ENCODE measurements at places on chromosomes 7 and 10.

GRCh38 chr10:96025566-96025965 lies 17.8 kb upstream of the CCNJ start:
- DNase-seq: no peak

- DNase-seq: no peak
Measured at GRCh38 chr10:98910048-98910447, 325.6 kb downstream of the HPSE2 start.

DNA sequence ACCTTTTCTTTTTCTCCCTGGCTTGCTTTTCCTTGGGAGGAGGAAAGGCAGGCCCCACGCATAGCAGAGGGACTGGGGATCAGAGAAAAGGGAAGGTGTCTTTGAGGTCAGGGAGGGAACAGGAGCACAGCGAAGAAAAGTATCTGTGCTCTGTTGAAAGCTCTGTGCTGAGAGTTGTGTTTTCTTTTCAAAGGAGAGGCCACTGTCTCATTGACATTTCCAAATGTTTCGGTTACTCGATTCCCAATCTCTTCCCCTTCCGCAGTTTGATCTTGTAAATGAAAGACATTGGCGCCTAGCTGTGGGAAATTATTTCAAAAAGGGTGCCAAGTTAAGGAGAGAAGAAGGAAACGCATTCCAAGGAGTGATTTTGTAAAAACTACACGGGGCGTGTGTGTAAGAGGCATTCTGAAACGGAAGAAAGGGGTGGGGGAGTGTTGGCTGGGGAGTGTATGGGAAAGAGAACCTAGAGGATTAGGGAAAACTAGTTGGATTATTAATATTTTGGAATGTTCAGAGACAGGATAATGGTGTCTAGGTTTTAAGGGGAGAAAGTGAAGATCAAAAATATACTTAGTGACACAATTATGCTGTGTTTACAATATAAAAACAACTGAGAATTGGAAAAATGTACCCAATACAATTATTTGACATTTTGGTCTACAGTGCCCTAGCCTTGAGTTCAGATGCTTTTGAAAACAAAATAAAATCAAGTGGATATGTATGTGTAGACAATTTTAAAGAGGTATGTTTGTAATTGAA lies 708 bp downstream of the KLHDC10 start:
- no peak for DNase-seq

- no peak for DNase-seq
Measured at GRCh38 chr7:39100270-39100669, 122.6 kb downstream of the POU6F2 start.

DNA sequence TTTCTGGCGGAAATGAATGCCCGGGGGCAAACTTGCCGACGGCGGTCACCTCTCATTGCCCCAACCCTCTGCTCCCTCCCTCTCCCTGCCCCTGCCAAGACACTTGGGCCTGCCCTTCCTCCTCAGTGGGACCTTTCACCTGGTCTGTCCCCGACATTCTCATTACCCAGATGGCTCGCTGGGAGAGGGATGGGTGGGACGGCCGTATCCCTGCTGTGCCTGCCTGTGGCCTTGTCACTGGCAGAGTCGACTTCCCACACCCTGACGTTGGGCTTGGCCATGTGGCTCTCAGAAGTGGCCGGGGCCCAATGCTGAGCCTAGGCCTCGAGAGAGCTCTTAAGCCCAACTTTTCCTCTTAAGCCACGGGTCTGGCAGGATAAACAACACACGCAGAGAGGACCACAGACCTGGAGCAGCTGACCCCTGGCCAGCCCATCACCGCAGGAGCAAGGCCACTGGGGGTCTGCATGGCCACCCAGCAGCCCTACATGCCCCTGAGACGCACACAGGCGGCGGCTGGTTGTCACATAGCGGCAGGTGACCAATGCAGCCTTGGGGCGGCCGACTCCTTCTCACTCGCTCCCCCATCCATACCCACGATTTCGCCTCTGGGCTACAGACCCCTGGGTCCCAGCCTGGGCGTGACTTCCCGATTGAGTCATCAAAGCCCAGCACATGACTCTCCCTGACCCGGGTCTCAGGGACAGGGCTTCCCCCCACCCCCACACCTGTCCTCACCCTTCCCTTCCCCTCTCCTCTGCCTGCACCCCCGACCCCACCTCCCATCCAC lies 40.1 kb downstream of the SLC29A4 start:
- DNase-seq: no peak

DNA sequence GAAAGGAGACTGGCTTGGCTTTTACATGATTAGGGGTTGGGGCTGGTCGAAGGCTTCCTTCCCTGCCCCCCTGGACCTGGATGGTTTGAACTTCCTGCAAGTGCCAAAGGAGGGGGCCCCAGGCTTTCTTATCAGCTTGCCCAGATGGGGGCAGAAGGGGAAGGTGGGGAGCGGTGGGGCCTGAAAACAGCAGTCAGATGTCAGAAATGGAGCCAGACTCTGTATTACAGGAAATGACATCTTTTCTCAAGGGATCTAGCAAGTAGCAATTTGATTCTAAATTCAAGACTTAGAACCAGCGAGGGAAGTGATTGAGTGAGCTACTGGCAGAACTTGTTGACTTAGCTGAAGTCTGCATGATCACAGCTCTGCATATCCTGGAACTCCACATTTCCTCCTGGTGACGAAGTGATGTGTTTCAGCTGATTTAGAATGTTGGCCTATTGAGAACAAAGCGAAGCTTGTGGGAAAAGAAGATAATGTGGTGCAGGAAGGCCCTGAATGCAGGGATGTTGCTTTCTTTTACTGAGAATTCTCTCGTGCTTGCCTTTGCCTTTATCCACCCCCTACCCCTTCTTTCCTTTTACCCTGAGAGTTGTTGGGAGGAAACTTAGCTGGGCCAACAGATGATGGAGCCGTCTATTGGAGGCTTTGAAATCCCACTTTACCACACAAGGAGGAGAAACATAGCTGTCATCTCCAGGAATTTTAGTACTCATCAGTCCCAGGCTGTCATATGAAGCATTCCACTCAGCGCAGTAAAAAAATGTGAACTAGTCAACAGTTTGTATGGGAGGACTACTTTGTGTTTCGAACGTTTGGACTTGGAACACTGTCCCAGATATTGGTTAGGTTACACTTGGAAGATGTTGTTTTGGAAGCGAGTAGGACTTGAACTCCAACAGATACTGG lies 43.2 kb downstream of the CCNY start:
- no peak for DNase-seq

GRCh38 chr7:142478479-142479220 lies 220.8 kb upstream of the PRSS58 start:
- DNase-seq: no peak

DNA sequence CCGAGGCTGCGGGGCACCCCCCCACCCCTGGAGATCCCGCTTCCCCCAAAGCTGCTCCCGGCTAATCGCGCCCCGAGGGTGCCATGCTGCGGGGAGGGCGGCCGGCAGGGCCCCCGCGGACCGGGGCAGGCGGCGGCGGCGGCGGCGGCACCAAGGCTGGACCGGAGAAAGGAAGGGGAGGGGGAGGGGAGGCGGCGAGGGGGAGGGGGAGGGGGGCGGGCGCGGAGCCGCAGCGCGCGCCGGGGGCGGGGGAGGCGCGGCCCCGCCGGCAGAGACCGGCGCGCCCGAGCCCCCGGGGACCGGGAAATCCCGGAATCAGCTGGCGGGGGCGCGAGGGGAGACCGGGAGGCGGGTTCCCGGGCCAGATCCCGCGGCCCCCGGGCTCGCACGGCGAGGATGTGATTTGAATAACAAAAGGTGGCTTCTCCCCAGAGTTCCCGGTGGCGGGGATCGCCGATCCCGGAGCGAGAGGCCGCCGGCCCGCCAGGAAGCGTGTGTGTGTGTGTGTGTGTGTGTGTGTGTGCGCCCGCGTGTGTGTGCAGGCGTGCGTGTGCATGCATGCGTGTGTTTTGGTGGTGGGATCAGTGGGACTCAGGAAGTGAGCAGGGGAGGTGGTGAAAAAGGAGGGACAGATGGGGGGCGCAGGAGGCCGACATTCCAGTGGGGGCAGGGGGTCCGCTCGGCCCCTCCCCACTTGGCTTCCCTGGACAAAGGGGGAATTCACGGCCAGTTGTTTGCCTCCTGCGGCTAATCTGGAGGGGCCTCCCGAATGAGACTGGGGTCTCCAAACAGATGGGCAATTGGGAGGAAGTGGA lies 99.5 kb downstream of the HIP1 start:
- peak; percentile 3 for DNase-seq

DNA sequence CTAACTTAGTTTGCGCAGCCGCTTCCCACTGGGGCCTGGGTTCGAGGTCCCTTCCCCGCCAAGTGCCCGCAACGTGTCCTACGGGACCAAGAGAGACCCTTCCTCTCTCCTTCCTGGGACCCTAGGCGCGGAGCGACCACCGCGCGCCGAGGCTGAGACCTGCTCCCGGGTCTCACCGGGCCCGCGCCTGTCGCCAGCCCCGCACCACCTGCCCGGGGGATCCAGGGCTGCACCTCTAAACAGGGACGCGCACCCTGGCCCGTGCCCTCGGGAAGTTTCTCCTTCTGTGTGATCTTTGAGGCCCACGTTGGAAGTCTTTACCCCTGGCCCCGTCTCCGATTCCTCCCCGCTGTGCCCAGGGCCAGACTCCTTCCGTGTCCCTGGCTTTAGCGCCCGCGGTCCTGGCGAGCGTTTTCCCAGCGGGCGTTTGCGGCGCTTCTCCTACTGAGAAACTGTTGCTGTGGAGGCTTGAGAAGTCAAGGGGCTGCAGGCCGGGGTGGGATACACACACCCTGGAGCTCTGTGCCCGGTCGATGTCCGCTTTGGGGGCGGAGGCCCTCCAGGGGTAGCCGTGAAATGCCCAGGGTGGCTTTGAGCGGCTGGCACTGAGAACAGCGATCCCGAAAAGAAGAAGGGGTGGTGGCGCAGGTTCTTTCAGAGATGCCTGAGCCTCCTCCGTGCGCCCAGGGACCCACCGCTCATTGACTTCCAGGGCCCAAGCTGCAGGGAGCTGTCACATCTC lies 575 bp downstream of the PLPP4 start:
- DNase-seq: no peak

GRCh38 chr10:21689881-21690280 lies 155.8 kb downstream of the MLLT10 start:
- DNase-seq: no peak

GRCh38 chr10:30763918-30764317 lies 134.4 kb upstream of the LYZL2 start:
- DNase-seq: no peak

DNA sequence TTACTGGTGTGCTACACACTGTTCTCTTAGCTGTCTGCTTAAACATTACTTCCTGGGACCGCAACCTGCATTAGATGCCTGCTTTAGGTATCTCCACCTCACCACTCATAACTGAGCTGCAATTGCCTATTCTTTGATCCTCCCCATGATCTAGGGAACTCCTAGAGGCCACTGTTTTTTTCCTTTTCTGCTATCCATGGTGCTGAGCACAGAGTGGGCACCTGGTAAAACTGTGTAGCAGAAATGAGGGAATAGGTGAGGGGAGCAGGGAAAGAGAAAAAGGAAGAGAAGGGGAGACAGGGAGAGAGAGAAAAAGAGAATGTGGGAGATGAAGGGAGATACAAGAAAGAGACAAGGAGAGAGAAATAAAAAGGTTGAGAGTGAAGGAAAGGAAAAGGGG lies 434.9 kb downstream of the ADRA2A start:
- DNase-seq: no peak

- DNase-seq: no peak
Measured at GRCh38 chr7:99767662-99768061, 16.3 kb downstream of the CYP3A4 start.

- no peak for DNase-seq
Measured at GRCh38 chr10:126380352-126381076, 7.8 kb downstream of the ADAM12 start.

DNA sequence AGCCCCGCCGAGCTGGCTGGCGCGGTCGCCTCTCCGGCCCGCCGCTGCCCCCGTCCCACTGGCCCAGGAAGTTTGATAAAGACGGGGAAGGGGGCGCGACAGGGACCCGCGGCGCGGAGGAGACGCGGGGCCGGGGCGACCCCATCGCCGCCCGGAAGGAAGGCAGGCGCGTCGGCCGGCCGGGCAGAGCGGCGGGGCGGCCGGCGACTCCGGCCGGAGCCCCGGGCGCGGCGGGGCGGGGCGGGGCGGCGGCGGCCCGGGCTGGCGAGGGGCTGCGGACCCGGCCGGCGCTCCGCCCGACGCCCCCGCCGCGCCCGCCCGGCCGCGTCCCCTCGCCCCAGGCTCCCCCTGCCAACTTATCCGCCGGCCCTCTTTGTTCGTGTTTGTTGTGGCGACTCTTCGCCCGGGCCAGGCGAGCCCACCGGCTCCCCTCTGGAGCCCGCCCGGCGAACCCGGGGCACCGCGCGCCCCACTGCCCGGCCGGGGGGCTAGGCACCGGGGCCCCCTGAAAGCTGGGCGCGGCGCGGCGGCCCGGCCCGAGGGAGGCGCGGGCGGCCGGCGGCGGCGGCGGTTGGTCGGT lies 571 bp downstream of the KDM7A start:
- no peak for DNase-seq

DNA sequence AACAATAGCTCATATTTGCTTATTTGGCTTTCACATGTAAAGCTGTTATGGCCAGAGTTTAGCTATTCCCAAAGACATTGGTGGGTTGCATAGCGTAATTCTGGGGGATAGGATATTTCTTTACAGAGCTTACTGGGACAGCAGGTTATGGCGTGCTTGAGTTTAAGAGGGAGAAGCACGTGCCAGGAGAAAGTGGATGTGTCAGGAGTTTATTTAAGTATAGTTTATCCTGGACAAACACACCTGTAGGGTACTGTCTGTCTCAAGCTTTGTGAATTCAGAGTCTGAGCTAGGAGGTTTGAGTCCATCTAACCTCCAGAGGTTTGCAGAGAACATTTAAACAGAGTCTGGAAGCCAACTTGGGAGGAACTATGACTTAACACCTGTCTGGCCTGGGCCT lies 21.3 kb downstream of the GBF1 start:
- no peak for DNase-seq

DNA sequence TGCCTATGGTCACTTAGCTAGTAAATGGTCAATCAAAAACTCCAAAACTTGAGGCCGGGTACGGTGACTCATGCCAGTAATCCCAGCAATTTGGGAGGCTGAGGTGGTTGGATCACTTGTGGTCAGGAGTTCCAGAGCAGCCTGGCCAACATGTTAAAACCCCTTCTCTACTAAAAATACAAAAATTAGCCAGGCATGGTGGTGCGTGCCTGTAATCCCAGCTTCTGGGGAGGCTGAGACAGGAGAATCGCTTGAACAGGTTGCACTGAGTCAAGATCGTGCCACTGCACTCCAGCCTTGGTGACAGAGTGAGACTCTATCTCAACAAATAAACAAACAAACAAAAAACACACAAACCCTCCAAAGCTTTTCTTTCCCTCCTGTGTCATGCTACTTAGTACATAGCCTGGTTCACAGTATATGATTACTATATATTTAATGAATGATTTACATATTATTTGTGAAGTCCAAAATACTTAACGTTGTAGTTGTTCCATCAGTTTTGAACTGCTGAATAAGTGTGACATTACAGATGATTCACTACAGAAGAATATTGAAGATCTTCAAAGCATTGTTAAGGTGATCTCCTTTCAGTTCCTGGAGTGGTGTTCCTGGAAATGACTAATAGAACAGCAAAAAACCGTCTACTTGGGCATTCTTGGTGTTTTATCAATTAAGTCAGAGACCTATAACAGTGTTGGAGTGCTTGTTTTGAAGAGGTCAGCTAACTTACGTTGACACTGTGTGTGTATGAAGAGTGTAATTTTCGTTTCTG lies 72.9 kb downstream of the ADK start:
- DNase-seq: no peak

- no peak for DNase-seq
Measured at GRCh38 chr10:13087986-13088618, 11.9 kb upstream of the OPTN start.
